Stimulated activated CD4-positive, alpha-beta T cell treated with anti-CD3 and anti-CD28 coated beads, Interleukin-1b, Interleukin-23, amount 100 ng/mL, for 1 hour (primary cell): ENCODE measurements at places on chromosomes 5 and 9.

- no peak for DNase-seq
These were observed 65.5 kb upstream of the ABCA1 start for GRCh38 chr9:104993291-104993963.

DNA sequence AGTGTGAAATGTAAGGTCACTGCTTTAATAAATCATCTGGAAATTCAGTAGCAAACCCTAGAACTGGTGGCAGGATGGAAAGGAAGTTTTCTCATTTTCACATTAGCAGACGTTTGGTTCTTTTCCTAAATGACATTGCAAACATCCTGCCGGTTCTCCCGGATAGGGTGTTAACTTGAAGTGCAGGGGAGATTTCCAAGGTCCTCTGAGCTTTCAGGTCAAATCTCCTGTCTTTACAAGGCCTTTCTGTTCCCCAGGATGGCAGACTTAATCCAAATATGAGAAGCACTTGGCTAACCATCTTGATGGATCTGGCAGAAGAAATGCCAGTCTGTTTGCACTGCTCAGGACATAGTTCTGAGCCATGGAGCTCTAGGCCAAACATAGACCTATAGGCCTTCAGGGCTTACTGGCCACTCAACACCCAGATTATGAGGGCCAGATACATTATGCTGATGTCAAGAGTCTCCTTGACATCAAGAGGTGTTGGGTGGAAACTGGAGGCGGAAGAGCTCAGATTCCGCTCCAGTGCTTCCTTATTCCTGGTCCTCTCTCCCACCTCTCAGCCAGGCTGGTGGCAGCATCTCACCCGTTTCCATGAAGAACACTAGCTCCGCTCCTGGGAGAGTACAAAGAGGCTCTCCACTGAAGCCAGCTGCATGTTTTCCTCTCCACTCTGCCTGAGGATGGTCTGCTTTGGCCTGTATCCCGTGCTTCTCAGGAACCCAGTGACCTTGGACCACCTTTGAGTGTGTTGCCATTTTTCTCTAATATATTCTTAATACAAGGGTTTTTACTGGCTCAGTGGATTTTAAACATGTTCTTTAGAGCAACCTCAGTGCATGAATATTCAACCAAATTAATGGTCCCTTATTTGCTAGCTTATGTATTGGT is 61.0 kb downstream of the RALGPS1 start:
- no peak for DNase-seq

DNA sequence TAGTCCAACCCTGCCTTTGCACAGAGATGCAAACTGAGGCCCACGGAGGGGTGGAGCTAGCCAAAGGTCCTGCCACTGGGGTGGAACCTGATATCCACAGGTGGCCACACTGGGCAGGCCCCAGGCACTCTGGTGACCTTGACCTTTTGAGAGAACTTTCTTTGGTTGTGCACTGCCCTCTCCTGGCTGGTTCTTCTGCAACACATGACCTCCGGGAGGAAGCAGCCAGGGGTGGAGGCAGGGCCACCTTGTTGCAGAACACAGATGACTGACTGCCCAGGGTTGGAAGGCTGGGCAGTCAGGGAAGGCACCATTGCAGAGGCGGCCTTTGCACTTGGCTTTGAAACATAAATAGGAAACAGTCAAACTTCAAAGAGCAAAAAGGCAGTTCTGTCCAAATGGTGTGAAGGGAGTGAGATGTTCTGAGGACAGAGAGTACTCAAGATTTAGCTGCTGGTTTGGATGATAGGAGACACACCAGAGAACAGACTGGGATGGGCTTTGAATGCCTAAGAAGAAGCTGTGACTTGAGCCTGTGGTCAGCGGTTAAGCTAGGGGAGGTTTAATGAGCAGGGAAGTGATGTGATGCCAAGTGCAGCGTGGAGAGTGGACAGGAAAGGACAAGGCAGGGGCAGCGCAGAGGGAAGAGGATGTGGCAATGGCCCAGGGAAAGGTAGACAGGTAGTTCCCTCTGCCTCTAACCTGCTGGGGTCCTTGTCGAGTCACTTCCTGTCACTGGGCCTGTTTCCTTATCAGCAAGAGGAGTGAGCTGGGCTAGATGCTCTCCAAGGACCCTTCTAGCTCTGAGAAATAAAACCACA is 6.8 kb upstream of the TCOF1 start:
- DNase-seq, result peak; percentile 11

DNA sequence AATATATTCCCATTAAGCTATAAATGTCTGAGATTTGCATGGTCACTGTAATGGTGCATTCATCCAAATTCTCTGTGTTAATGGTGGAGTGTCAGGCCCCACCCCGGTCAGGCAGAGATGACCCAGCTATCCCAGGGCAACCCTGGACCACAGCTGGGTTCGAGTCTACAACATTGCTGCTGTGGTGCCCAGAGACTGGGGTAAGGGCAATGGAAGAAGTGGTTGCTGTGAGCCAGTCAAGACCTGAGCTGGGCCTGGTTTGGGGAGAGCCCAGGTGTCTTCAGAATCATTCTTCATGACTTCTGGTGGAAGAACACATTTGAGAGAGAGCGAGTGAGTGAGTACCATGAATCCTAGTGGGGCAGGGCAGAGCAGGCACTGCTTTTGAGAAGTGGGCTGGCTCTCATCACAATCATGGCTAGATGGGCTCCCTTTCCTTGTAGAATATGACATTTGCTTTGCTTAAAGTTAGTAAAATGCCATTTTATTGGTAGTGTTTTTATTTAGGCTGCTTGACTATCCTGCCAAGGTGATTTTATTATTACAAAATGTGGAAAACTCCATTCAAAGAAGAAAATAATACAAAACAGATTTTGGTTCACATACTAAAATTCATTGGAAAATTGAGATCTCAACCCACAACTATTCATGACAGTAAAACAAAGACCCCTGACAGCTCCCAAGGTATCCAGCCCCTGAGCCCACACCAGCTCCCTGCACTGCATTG is 125.8 kb upstream of the SLC25A48 start:
- no peak for DNase-seq

GRCh38 chr9:128146591-128147120 is 2.6 kb upstream of the LCN2 start:
- DNase-seq, result no peak

GRCh38 chr9:128203024-128203706 is at the start of gene DNM1:
Gene DNM1 (plus strand): TSS chr9:128203379. CDS start chr9:128203471, 92 bp downstream.
- peak; percentile 42 for DNase-seq

- DNase-seq, result no peak
These were observed 29.2 kb upstream of the HMHB1 start for GRCh38 chr5:143782588-143783386.

DNA sequence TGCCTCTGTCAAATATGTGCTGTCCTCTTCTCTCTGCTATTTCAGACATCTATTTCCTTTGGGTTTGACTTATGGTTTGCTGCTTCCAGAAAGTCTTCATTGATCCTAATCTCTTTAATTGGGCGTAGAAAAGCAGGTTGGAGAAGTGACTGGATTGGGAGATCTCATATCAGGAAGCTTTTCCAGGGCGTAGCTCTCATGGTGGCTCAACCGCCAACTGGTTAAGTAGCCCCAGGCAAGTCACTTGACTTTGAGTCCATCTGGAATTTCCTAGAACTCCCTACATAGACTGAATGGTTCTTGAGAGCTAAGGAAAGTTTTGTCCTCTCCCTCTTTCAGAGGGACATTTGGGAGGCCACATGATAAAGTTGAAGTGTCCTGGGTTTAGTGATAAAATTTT is 192.3 kb upstream of the GLRA1 start:
- no peak for DNase-seq

DNA sequence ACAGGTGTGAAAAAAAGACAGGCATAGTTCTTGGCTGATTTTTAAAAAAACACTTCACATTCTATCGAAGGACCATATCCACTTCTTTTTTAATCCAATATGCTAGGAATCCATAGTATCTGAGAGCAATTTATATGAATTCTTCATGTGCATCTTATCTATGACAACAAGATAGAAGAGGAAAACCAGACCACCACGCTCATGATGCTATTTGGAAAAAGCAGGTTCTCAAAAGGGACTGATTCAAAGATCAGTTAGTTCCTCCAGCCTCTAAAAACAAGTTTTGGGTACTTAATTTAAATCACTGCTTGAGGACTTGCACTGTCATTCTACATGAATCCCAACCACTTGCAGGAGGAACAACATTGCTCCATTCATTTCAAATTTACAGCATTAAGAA is 6.3 kb downstream of the MEF2C start:
- no peak for DNase-seq

DNA sequence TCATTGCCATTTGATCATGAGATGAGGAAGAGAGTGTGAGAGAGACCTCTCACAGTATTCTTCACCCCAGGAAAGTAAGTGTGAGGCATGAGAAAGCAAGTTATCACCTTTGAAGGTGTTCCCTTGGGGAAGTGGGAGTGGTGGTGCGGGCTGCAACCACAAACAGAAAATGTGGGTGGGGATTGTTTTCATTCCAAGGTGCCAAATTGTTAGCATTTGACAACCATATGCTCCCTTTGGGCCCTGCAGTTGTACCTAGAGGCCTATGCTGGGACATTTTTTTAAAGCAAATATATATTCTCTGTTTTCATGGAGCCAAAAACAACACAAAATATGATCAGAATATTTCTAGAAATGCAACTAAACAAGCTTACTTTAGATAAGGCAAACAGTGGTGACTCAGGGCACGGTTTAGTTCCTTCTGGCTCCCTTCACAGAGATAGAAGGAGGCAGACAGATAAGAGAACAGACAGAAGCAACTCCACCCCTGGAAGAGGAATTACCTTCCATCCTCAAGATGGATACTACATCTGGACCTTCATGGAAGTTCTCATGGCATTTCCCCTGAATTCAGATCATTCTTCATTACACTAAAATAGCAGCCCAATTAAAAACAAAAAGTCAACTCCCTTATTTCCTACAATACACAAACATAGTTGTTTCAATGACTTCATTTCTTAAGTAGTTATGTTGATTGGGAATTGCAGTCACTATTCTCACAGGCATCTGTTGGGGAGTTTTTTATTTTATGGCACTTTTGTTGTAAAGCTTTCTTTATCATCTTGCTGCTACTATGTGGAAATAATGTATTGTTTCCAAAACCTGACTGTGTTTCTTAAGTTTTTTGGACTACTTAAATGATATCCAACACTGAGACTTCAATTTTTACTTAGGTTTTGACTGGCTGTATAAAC is 416.6 kb downstream of the PLK2 start:
- DNase-seq, result no peak

DNA sequence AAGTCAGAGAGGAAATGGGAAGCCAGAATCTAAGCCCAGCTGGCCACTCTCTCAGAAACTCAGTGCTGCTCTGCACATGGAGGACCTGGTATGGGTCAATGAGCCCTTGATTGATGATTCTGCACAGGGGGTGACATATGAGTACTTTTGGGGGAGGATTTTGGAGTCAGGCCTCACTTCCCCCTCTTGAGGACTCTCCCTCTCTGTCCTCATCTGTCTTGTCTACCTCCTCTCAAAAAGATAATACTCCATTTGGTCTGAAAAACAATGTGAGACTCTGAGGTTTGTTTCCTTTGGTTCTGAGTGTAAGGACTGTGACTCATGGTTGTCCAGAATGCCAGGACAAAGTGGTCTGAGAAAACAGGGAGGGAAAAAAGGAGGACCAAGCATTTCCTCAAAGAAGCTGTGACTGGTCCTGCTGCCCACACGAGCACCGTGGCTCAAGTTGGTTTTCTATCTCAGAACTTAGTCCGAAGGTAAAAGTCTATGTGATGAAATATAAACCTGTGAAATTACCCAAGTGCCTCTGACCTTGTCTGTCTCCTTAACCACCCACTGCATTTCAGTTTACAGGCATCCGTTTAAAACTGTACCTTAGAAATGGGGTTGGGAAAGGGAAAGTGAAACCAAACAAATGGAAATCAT is 11.1 kb downstream of the TTC39B start:
- DNase-seq, result no peak

DNA sequence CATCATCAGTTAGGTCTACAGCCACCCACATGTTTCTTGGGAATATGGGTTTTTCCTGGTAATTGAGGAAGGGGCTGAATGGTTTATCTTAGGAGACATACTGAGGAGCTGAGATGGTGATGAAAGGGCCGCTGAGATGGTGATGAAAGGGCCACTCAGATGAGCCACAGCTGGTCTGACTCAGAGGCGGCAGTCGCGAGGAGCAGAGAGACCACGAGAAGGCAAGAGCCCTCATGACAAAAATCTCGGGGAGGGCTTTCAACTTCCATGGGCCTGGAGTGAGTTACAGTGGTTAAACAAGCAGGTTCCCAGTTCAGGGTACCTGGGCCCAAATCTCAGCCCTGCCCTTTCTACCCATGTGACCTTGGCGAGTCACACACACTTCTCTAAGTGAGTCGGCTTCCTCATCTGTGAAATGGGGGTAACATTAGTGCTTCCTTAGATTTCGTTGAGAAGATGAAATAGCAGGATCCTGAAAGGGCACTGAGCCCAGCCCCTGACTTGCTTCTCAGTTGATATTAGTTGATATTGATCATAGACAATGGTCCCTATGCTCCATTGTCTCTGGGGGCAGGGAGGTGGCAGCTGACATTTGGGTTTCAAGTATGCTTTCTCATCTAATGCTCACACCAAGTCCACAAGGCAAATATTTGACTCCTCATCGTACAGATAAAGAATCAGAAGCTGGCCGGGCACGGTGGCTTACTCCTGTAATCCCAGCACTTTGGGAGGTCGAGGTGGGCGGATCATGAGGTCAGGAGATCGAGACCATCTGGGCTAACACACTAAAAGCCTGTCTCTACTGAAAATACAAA is 169.5 kb downstream of the RGS3 start:
- DNase-seq, result no peak

GRCh38 chr5:157556615-157557418 is 18.8 kb downstream of the ADAM19 start:
- no peak for DNase-seq

GRCh38 chr5:143636931-143637528 is 174.9 kb upstream of the HMHB1 start:
- no peak for DNase-seq
